ENCODE measurements at places on chromosomes 16 and 17.

GRCh38 chr17:40281663-40282062 is 6.0 kb upstream of the CDC6 start:
- H3K4me1 ChIP-seq, result peaks cover 5% of the 10 kb centered on the region
- H3K36me3 ChIP-seq, result peaks cover 54% of the 10 kb centered on the region
- DNase-seq, result no peak
- no peaks in the 10 kb centered on the region for H3K27me3 ChIP-seq

GRCh38 chr17:70560471-70560870 is 391.1 kb downstream of the KCNJ2 start:
- H3K27me3 ChIP-seq, result no peaks in the 10 kb centered on the region
- no peaks in the 10 kb centered on the region for H3K4me1 ChIP-seq
- no peaks in the 10 kb centered on the region for H3K36me3 ChIP-seq
- H3K4me3 ChIP-seq, result no peak overlapping the region

GRCh38 chr17:20010099-20010863 is 1.1 kb downstream of the SPECC1 start:
- no peak for DNase-seq
- H3K27ac ChIP-seq, result no peak overlapping the region
- peak overlapping the region; percentile 85 for H3K4me3 ChIP-seq
- H3K27me3 ChIP-seq, result peaks cover 72% of the 10 kb centered on the region
- H3K4me1 ChIP-seq, result no peaks in the 10 kb centered on the region

GRCh38 chr17:36697903-36698530 is 96.6 kb downstream of the MRM1 start:
- no peak overlapping the region for H3K27ac ChIP-seq
- no peak overlapping the region for H3K4me3 ChIP-seq
- peaks cover 10% of the 10 kb centered on the region for H3K4me1 ChIP-seq
- peak; percentile 67 for DNase-seq
- peaks cover 86% of the 10 kb centered on the region for H3K27me3 ChIP-seq

DNA sequence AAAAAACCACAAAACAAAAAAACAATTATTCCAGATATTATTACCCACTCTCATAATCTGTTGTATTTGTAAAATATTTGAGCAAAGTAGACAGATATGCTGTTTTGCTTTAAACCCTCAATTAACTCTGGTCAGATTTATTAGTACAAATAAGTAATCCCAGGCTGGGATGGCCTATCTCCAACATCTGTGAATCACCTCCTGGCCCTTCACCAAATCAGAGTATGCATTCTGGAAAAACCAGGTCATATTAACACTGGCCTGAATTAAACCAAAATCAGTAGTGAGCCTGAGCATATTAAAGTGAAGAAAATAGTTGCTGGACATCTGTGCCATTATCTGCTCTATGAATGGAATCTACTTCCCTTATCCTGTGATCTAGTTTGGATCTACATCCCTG is 41.0 kb downstream of the STAT3 start:
- H3K4me3 ChIP-seq, result no peak overlapping the region
- H3K36me3 ChIP-seq, result peaks cover 48% of the 10 kb centered on the region

DNA sequence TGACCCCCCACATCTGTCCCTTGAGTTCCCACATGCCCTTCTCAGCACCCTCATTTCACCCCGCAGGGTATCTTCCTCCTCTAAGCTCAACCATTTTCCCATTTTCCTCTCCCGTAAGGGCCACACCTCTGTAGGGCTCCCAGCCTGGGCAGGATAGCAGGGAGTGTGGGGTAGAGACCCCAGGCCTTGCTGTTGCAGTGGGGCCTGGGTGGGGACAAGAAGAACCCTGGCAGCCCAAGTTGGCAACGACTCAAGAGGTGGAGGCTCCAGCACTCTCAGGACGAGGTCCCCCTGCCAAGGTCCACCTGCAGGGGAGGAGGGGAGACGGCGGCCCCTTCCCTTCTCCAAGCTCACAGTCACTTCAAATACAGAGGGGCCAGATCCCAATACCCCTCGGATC is 2.0 kb upstream of the TMEM92 start:
- peak overlapping the region; percentile 76 for H3K4me3 ChIP-seq
- H3K4me1 ChIP-seq, result peaks cover 73% of the 10 kb centered on the region
- H3K36me3 ChIP-seq, result no peaks in the 10 kb centered on the region
- H3K27me3 ChIP-seq, result peaks cover 22% of the 10 kb centered on the region
- H3K27ac ChIP-seq, result no peak overlapping the region

DNA sequence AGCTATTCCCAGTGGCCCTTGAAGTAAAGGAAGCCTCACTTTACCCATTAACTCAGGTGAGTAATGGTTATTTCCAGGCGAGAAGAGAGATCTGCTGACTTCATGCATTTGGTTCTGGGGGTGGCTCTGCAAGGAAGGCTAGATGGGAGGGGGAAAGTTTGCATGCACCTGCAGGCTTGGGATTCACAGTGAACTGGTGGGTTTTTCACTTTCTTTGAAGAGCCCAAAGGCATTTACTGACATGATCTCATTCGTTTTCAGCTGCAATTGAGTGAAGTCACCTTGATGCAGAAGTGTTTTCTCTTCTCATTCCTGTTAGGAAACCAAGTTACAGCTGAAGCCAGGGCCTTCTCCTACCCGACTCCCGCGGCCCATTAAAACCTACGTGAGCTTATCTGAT is 131.0 kb upstream of the N4BP1 start:
- peaks cover 4% of the 10 kb centered on the region for H3K36me3 ChIP-seq
- H3K27me3 ChIP-seq, result no peaks in the 10 kb centered on the region
- no peak overlapping the region for H3K27ac ChIP-seq
- no peak overlapping the region for H3K4me3 ChIP-seq

DNA sequence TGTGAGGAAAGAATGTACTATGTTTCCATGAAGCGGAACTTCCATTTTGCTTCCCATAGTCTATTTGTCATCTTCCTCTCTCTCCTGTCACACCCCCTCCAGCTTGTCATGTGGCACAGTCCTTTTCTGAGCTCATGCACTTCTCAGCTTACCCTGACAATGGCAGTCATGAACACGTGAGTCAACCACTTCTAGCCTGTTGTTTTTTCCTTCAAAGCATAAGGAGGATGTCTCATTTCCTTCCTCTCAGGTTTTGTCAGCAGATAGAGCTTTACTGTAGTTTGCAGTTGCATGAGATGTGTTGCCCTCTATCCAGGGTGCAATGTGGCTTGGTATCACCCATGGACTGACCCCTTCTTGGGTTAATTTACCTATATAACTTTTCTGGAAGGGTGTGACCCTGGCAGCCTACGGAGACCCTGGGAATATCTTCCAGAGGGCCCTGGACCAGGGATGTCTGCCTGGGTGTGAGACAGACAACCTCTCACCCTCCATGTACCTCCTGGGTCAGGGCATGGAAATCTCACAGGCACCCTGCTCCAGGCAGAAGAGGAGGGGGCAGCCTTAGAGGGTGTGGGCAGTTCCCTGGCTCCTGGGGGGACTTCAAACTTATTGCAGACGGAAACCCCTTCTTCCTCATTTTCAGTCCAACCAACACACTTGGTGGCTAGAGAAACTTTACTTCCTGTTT is 4.0 kb upstream of the ZNF267 start:
- DNase-seq, result no peak
- peak overlapping the region; percentile 21 for H3K27ac ChIP-seq
- peaks cover 41% of the 10 kb centered on the region for H3K27me3 ChIP-seq
- H3K4me3 ChIP-seq, result no peak overlapping the region

DNA sequence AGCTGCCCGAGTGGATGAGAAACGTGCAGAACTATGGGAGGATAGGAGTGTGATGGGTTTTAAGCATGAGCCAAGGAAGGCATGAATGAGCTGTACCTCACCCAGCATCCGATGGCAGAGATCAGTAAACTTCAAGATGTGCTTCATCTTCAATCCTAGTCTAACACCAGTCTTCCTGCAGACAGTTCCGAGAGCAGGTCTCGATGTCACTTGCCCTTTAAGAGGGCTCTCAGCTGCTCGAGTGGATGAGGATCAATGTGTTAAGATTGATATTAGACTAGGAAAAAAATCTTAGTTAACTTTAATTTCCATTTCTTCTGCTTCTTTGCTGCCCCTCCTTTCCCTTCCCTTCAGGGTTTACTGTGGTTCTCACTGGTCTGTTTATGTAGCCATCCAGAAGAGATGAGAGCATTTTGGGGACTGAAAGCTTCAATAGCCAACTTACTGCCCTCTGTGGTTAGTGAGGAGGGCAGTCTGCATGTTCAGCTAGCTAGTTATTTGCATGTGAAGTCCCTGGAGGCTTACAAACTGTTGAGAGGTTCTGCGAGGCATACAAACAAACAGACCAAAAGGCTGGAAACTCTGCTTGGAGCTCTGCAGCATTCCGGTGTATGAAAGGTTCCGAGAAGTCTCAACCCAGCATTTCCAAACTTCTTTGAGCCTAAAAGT is 15.3 kb downstream of the KLHL36 start:
- H3K4me1 ChIP-seq, result peaks cover 36% of the 10 kb centered on the region
- H3K36me3 ChIP-seq, result peaks cover 26% of the 10 kb centered on the region
- no peak overlapping the region for H3K4me3 ChIP-seq
- DNase-seq, result no peak

- H3K27me3 ChIP-seq, result peaks cover 10% of the 10 kb centered on the region
- H3K4me3 ChIP-seq, result no peak overlapping the region
- H3K27ac ChIP-seq, result no peak overlapping the region
- no peaks in the 10 kb centered on the region for H3K4me1 ChIP-seq
- no peak for DNase-seq
These were observed 27.7 kb upstream of the IL21R start for GRCh38 chr16:27374221-27374803.

DNA sequence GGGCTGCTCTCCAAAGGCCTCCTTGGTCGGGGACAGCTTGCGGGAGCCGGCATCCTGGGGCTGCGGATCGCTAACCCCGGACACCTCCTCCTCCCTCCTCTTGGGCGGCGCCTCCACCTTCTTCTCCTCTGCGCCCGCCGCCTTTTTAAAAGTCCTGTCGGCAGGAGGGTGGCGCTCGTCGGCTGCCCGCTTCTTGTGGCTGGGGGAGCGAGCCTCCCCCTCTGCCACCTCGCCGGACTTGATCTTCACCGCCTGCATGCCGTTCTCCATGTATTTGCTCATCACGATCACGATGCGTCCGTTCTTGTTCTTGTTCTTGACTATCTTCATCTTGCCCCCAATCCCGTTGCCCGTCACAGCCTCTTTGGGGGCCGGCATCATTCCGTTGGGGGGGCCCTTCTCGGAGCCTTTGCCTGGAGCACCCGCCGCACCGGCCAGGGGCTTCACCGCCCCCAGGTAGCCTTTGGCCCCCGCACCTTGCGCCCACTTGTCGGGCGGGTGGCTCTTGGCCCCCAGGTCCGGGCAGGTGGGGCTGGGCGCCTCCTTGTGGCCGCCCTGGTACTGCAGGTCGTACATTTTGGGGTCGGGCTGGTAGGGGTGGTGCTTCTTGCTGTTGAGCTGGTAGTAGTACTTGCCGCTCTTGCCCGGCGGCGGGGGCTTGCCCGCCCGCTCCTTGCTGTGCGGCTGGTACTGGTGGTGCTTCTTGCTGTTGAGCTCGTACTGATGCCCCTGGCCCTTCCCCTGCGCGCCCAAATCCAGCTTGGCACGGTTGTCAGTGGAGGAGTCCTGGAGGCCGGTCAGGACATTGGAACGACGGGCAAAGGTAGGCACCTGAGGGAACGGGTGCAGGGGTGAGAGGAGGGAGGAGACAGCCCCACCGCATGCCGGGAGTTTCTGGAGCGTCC is 4.4 kb downstream of the CBX4 start:
- DNase-seq, result peak; percentile 76
- H3K27ac ChIP-seq, result no peak overlapping the region
- H3K27me3 ChIP-seq, result peaks cover 84% of the 10 kb centered on the region
- peak overlapping the region; percentile 61 for H3K4me3 ChIP-seq
- peaks cover 4% of the 10 kb centered on the region for H3K36me3 ChIP-seq

DNA sequence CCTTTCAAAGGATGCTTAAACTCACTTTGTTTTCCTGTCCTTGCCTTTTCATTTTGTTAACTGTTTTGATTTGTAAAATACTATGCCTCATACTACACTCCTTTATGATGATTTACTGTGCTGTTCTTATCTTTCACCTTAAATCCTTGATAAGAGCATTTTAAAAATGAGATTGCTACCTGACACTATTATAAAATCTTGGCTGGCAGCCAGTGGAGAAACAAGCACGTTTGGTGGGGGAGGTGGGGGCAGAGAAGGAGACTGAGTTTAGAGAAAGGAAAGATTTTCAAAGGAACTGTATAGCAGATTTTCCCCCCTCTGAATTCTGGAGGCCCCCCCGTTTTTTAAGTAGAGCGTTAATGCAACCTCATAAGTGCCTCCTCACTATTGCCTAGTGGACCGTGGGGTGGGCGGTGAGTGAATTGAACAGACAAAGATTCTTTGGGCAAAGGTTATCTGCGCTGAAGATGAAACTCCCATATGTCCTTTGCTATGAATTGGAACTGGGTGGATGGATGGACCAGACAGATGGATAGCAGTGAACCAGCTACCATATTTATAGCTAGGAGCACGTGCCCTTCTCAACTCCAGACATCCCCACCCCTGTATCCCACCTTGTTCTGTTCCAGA is 200.2 kb downstream of the CCDC182 start:
- peaks cover 100% of the 10 kb centered on the region for H3K4me1 ChIP-seq
- H3K27me3 ChIP-seq, result peaks cover 2% of the 10 kb centered on the region
- H3K27ac ChIP-seq, result peak overlapping the region; percentile 94
- H3K36me3 ChIP-seq, result peaks cover 17% of the 10 kb centered on the region
- H3K4me3 ChIP-seq, result peak overlapping the region; percentile 71
- no peak for DNase-seq

- no peak overlapping the region for H3K27ac ChIP-seq
- DNase-seq, result peak; percentile 77
- H3K36me3 ChIP-seq, result peaks cover 19% of the 10 kb centered on the region
- peaks cover 21% of the 10 kb centered on the region for H3K4me1 ChIP-seq
These were observed 9.0 kb downstream of the VPS9D1 start for GRCh38 chr16:89711601-89712273.

- H3K4me1 ChIP-seq, result no peaks in the 10 kb centered on the region
- H3K27ac ChIP-seq, result no peak overlapping the region
- DNase-seq, result no peak
These were observed 16.1 kb downstream of the TOM1L1 start for GRCh38 chr17:54916721-54917120.

- H3K4me3 ChIP-seq, result no peak overlapping the region
- no peaks in the 10 kb centered on the region for H3K27me3 ChIP-seq
- H3K4me1 ChIP-seq, result peaks cover 41% of the 10 kb centered on the region
- H3K27ac ChIP-seq, result no peak overlapping the region
- peaks cover 10% of the 10 kb centered on the region for H3K36me3 ChIP-seq
These were observed 100.8 kb upstream of the CORO6 start for GRCh38 chr17:29723278-29724047.

DNA sequence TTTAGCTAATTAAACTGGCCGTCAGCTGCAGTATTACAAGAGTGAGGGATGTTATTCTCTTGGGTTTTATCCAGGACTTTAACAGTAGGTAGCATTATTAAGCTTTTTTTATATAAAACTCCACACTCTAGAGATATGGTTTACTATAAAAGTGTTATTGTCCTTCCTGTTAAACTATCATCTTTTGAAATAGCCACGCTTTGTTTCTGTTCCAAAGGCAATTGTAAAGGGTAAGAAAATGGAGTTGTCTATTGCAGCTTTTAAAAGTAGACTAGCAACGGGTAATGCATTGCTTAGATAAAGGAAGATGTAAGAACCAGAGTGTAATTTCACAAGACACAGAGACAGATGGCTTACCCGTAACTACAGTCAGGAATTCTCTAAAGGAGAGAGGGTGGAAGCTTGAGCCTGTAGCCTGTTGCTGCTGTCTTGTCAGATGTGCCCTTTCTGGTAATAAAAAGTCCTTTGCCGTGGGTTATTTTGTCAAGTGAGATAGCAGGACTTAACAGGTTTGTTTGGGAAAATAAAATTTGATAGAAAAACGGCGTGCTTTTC is 56.4 kb downstream of the WWOX start:
- no peak overlapping the region for H3K27ac ChIP-seq
- H3K36me3 ChIP-seq, result peaks cover 30% of the 10 kb centered on the region

- H3K36me3 ChIP-seq, result peaks cover 8% of the 10 kb centered on the region
- peaks cover 3% of the 10 kb centered on the region for H3K27me3 ChIP-seq
- DNase-seq, result no peak
- no peaks in the 10 kb centered on the region for H3K4me1 ChIP-seq
These were observed 40.0 kb upstream of the COQ7 start for GRCh38 chr16:19027416-19027815.

GRCh38 chr17:4751932-4752331 is 12.2 kb upstream of the CXCL16 start:
- H3K36me3 ChIP-seq, result no peaks in the 10 kb centered on the region
- no peaks in the 10 kb centered on the region for H3K4me1 ChIP-seq
- no peak overlapping the region for H3K27ac ChIP-seq
